ENCODE measurements at places on chromosomes 11 and 22.

DNA sequence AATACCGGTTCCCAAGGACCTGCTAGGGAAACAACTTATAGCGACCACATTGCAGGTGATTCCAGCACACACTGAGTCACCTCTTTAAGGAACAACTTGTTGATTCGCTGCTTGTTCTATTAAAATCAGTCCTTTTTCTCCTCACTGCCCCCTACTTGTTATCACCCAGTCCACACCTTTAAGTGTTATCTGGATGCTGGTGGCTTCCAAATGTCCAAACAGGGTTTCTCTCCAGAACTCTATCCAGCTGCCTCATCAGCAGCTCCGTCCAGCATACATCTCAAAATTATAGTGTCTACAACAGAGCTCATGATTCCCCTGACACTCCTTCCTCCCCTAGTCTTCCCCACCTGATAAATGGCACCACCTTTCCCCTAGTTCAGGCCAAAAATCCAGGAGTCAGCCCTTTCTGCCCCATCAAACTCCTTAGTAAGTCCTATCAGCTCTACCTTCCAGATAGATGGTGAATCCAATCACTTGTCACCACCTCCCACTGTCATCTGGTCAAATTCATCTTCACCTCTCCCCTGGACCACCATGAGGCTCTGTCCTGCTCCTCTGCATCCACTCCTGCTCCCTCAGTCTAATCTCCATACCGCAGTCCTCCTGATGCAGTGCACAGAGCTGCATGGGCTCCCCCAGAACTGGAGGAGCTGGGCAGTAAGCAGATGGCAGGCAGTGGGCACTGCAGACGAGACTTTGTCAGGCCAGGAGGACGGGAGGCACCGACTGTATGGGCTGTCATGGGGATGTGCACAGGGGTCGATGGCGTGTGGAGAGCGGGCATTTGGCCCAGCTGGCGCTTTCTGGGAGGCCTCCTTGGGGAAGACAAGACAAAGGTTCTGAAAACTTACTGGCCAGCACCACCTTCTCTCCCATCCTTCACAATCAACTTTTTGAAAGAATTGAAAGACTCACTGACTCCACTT, 19.3 kb downstream of the IL10RA start:
- H3K27me3 ChIP-seq, result no peaks in the 10 kb centered on the region
- DNase-seq, result peak; percentile 22
- H3K4me1 ChIP-seq, result no peaks in the 10 kb centered on the region
- no peak overlapping the region for H3K27ac ChIP-seq
- H3K36me3 ChIP-seq, result no peaks in the 10 kb centered on the region

DNA sequence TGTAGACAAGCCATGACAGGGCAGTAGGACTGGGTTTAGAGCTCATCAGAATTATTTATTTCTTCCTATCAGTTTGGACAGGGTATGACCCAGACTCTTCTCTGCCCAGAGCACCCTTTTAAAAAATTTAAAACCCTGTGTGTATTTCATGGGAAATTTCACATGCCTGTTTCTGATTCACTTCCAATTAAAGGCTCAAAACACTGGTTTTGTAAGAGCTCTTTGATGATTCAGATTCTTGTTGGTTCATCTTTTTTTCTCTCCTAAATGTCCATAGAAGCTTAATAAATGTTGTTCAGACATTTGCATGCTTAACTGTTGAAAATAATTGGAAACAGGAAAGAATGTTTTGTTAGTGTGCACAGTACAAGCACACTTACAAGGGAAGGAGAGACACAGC, 13.8 kb downstream of the FLI1 start:
- no peak overlapping the region for H3K27ac ChIP-seq
- H3K4me1 ChIP-seq, result peaks cover 6% of the 10 kb centered on the region
- H3K27me3 ChIP-seq, result no peaks in the 10 kb centered on the region
- no peak for DNase-seq
- no peaks in the 10 kb centered on the region for H3K36me3 ChIP-seq

DNA sequence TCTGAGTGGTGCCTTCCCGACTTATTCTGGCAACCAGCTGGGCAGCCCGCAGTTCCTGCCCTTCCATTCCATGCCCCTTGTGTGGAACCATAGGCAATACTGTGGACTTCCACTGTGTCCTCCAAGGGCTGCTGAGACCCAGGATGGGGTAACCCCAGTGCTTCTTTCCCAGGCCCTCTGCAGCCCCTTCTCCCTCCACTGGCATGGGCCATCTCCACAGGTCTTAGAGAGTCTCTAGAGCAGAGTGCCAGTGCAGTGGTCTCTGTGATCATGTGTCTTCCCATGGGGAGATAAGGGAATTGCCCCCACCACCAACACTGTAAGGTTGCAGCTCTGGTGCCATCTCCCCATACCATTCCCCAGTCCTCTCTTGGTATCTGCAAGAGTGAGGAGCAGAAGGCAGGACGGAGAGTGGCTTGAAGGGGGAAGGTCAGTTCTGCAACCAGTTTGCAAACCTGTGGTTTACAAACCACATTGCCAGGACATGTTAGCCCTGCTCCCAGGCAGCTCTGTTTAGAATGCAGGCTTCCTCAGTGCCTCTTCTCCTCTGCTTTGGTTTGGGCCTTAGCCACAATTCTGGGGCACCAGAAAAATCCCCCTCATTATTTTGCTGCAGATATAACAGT, 20.9 kb upstream of the DRD2 start:
- no peaks in the 10 kb centered on the region for H3K36me3 ChIP-seq
- no peak overlapping the region for H3K27ac ChIP-seq
- no peak overlapping the region for H3K4me3 ChIP-seq
- no peaks in the 10 kb centered on the region for H3K27me3 ChIP-seq
- no peak for DNase-seq

- no peaks in the 10 kb centered on the region for H3K4me1 ChIP-seq
- no peak overlapping the region for H3K4me3 ChIP-seq
- H3K27me3 ChIP-seq, result no peaks in the 10 kb centered on the region
Observed at GRCh38 chr11:37409124-37409523, 811.1 kb upstream of the RAG2 start.

DNA sequence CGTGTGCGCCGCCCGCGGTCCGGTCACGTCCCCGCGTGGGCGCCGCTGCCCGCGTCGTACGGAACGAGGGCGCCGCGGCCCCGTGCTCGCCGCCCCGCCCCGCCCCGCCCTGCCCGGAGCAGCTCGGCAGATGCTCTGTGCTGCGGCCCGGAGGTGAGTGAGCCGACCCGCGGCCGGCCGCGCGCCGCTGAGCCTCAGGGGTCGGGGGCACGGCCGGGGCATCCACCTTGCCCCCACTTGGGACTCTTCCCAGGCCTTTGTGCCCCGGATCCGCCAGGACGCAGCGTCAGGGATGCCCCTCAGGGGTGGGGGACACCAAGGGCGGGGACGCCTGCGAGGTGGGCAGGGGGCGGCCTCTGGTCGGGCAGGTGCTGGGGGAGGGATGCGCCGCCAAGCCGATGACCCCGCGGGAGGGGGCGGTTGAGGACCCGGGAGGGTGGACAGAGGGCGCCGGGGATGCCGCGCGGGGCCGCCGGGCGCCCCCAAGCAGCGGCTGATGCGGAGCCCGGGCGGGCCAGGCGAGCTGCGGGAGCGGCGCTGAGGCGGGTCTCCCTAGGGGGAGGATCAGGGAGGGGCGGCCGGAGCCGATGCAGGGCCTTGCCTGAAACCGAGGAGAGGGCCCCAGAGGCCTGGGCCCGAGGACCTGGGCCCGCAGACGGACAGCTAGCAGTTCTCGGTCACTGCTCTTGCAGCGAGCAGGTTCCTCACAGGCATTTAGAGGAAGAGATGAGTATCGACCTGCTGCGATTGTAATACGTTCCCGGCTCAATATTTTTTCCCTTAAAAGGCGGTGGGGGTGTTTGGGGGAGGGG, at the start of gene GNAZ:
Gene GNAZ, plus strand, starts transcription at position 102 of the 812 bp plus-strand sequence. CDS start 25,177 bp downstream, outside the sequence.
- no peaks in the 10 kb centered on the region for H3K36me3 ChIP-seq
- peak within 1 kb of the TSS; percentile 21 for H3K4me3 ChIP-seq
- H3K27ac ChIP-seq, result no peak within 1 kb of the TSS
- peaks cover 6% of the 10 kb centered on the region for H3K27me3 ChIP-seq
- no peaks in the 10 kb centered on the region for H3K4me1 ChIP-seq

Data from mesendoderm (in vitro differentiated cells).